ENCODE measurements at places on chromosomes 1 and 21. TPM values are rescaled to one million over a fixed set of nuclear protein-coding genes. Genes with fewer than 3 reads are reported as not detected.

The SPRR2F gene
- not detected for total RNA-seq

The LY9 gene
- not detected for total RNA-seq

The ANKRD34A gene
- 5.8 TPM for total RNA-seq

The INAVA gene
- total RNA-seq: 10.3 TPM

The AMY2A gene
- not detected for total RNA-seq
